ENCODE measurements at places on chromosomes 3 and 15.

- no peak for DNase-seq
- no peak overlapping the region for H3K4me3 ChIP-seq
- H3K4me1 ChIP-seq = peaks cover 1% of the 10 kb centered on the region
- H3K27ac ChIP-seq = no peak overlapping the region
- no peaks in the 10 kb centered on the region for H3K36me3 ChIP-seq
Observed at GRCh38 chr3:140441006-140441405, 236.9 kb upstream of the TRIM42 start.

GRCh38 chr3:33044676-33045075 lies 52.3 kb downstream of the GLB1 start:
- no peak overlapping the region for H3K27ac ChIP-seq
- H3K27me3 ChIP-seq = no peaks in the 10 kb centered on the region
- H3K4me1 ChIP-seq = no peaks in the 10 kb centered on the region
- DNase-seq = no peak
- no peak overlapping the region for H3K4me3 ChIP-seq
- peaks cover 2% of the 10 kb centered on the region for H3K36me3 ChIP-seq

DNA sequence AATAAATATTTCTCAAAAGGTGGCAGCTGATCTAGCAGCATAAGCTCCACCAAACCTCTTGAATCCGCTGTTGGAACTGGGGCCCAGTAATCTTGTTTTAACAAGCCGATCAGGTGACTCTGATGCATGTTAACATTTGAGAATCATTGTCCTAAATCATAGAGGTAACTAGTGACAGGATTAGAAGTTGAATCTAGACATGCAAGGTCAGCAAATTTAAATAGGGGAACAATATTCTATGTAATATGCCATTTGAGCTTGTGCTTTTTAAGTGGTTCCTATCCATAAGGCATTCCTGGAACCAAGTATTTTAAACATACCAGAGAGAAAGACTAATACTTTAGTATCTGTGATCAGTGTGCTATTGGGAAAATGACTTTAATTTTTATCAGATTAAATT lies 412.8 kb downstream of the PYDC2 start:
- no peak for DNase-seq
- H3K4me1 ChIP-seq = peaks cover 2% of the 10 kb centered on the region
- no peak overlapping the region for H3K4me3 ChIP-seq
- no peaks in the 10 kb centered on the region for H3K27me3 ChIP-seq
- no peaks in the 10 kb centered on the region for H3K36me3 ChIP-seq

DNA sequence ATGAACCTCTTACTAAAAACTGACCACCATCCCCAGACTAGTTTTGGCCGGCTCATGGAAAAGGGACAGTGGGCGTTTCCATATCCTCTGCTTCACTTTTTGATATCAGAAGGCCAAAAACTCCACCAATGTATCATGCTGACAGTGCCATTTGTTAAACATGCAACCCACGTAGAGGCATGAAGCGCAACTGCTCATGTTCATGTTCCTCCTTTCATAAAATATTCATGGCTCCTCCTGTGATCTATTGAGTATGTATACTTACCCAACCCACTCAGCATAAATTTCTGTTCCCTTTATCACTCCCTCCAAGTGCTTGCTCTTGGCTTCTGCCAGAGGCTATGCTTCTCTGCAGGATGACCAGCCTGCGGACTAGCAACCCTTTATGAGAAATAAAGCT lies 58.7 kb upstream of the TGFBR2 start:
- H3K36me3 ChIP-seq = no peaks in the 10 kb centered on the region
- H3K4me3 ChIP-seq = no peak overlapping the region
- peaks cover 4% of the 10 kb centered on the region for H3K4me1 ChIP-seq
- no peak overlapping the region for H3K27ac ChIP-seq

- no peak for DNase-seq
- no peak overlapping the region for H3K27ac ChIP-seq
- H3K4me3 ChIP-seq = no peak overlapping the region
Observed at GRCh38 chr3:1962396-1963088, 136.1 kb upstream of the CNTN4 start.

- H3K4me3 ChIP-seq = no peak overlapping the region
- DNase-seq = peak; percentile 60
- peak overlapping the region; percentile 53 for H3K27ac ChIP-seq
- peaks cover 6% of the 10 kb centered on the region for H3K4me1 ChIP-seq
- no peaks in the 10 kb centered on the region for H3K36me3 ChIP-seq
Observed at GRCh38 chr3:129936757-129937156, 37.8 kb upstream of the TRH start.

GRCh38 chr3:121962443-121962842 lies 59.6 kb downstream of the ILDR1 start:
- H3K27me3 ChIP-seq = no peaks in the 10 kb centered on the region
- H3K36me3 ChIP-seq = no peaks in the 10 kb centered on the region
- no peak overlapping the region for H3K27ac ChIP-seq
- H3K4me3 ChIP-seq = no peak overlapping the region
- H3K4me1 ChIP-seq = no peaks in the 10 kb centered on the region

GRCh38 chr3:140629357-140630137 lies 48.3 kb upstream of the TRIM42 start:
- no peaks in the 10 kb centered on the region for H3K4me1 ChIP-seq
- H3K27me3 ChIP-seq = no peaks in the 10 kb centered on the region
- H3K27ac ChIP-seq = no peak overlapping the region
- no peaks in the 10 kb centered on the region for H3K36me3 ChIP-seq
- DNase-seq = no peak
- H3K4me3 ChIP-seq = no peak overlapping the region
